Left hindlimb (tissue), 1 donor: ENCODE measurements at places on chromosomes 6 and 20.

GRCh38 chr6:128167552-128167951, 266.7 kb upstream of the THEMIS start:
- no peak for DNase-seq

DNA sequence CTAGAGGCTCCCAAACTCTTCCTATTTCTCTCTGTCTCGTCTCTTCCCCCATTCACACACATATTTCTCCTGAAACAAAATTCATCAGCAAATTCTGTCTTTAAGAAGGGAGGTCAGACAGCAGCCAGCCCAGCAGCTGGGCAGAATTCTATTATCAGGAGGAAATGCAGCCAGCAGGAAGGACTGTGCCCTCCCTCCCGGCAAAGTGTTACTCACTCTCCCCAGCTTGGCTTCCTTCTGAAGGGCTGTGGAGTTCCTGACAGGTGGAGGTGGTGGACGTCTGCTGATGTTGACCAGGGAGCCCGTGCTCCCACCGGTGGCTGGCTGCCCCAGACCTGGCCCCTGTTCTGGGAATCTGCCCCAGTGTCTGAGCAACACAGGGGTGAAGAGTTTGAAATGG, 37.3 kb downstream of the KCNB1 start:
- no peak for DNase-seq

- no peak for DNase-seq
Observed at GRCh38 chr6:142912125-142912524, 32.9 kb downstream of the HIVEP2 start.

DNA sequence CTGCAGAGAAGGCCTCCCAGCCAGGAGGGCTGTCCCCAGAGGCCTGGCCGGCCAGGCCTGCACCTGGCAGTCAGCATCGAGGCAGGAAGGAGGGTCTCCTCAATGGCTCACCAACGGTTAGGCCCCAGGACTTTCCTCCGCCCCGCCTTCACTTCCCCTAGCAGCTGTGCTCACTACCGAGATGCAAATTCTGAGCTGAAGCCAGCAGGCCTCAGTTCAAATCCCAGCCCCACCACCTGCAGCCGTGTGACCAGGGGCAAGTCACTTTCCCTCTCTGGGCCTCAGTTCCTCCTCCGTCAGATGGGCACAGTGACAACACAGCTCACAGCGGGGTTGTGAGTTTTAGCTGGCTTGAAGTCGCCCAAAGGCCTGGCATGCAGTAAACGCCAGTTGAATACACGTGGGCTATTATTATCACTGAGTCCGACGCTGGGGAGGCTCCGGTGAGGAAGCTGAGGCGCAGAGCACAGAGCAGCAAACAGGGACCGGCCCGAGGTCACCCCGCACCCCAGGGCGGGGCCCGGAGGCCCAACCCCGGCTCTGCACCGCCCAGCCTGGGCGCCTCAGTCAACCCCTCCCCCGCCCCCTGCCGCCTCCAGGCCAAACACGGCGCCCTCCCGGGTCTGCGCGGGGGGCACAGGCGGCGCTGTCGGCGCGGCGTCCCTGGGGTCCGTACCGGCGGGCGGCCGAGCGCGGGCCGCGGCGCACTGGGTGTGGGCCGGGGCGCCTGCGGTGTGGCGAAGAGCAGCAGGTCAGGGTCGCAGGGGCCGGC, 671 bp downstream of the E2F1 start:
- DNase-seq = peak; percentile 68

GRCh38 chr6:4488389-4488788, 287.8 kb upstream of the CDYL start:
- DNase-seq = no peak

GRCh38 chr6:169666441-169666840, 35.4 kb downstream of the WDR27 start:
- no peak for DNase-seq

DNA sequence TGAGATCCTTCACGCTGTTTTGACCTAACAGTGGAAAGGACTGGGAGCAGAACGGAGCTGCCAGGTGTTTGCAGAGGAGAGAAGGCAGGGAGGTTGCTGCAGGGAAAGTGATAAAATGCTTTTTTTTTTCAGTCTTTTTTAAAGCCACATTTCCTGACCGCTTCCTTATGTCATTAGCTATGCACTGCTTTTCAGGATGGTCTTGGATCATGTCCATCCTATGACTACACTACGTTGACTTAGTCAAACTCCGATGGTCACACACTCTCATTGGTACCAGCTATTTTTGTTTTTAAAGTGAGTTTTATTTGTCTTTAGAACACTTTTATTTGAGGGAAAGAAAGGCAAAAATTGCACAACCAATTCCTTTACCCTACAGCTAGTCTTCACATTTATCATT, 89.2 kb upstream of the EXOC2 start:
- no peak for DNase-seq

GRCh38 chr6:168799067-168799466, 358.1 kb downstream of the SMOC2 start:
- DNase-seq = no peak

DNA sequence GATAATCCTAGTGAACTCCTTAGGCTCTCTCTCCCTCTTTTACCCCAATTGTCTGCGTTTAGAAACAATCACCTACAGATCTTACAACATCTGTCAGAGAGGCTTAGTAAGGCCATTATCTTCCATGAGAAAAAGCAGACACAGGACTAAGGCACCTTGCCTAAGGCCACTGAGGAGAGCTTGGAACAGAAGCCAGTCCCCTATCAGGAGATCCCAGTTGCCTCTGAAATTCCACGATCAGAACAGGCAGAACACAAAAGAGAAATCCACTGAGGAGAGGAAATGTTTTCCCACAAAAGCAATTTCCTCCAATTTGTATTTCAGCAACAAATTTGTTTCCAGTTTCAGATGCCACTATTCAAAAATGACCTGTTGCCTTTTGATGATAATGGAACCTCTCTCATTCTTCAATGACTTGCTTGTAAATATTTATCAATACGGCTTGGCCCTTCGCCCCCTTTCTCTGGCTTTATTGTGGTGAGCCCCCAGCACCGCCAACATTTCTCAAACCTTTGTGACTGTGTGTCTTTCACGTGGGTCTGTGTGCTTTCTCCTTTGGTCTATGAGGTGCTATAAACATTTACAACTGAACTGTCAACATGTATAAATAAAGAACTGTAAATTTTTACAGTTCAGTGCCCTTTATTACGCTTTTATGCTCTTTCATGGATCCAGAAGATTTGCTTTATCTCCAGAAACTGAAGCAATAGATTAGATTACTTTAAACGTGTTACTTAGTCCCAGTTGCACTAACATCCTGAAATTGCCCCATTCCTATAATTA, 187.8 kb upstream of the PHACTR1 start:
- no peak for DNase-seq

GRCh38 chr20:24027229-24027628, 38.6 kb upstream of the GGTLC1 start:
- DNase-seq = peak; percentile 66

- no peak for DNase-seq
Observed at GRCh38 chr6:159829526-159829925, 29.4 kb downstream of the PNLDC1 start.

DNA sequence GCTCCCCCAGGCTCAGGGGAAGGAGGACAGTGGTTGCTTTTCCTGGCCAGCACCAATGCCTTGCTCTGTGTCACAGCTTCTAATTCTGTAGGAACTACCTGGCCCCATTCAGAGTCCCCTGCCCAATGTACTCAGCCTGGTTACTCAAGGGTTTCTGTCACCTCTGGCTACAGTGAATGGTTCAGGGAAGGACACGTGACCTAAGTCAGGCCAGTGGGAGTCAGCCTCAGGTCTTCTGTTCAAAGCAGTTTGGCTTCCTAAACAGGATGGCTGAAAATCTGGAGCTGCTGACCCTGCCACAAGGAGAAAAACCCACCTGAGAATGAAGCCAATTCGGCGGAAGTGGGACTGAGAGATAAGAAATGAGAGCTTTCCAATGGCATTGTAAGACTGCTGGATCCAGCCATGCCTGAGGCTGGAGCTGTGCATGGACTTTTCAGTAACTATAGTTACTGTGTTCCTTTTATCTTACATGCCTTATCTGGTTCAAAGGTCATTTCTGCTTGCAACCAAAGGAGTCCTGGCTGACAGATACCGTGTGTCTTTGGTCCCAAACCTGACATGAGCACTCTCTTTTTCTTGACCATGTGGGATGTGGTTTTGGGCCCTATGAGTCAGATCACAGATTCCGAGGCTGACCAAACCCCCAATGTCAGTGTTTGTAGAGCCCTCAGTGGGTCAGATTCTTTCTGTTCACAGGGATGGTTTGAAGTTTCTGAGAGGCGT, 104.3 kb downstream of the SULF2 start:
- DNase-seq = no peak

DNA sequence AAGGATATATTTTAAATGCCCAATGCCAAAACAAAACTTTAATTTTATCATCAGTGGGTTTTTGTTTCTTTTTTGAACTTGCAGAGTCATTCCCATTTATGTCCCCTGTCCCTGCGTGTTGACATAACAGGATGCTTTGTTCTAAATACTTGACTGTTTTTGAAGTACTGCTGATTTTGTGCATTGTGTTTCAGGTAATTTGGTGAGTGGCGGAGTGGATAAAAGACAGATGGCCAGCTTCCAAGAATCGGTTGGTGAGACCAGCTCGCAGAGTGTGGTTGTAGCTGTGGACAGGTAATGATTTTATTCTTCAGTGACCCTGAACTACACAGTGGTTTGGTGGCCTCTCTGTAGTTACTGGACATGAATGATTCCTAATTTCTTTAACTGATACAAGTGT, 50.5 kb upstream of the CSE1L start:
- DNase-seq = no peak

- no peak for DNase-seq
Observed at GRCh38 chr6:35018746-35019145, 122.4 kb downstream of the TCP11 start.

GRCh38 chr6:17385660-17386059, 7.7 kb upstream of the CAP2 start:
- no peak for DNase-seq

DNA sequence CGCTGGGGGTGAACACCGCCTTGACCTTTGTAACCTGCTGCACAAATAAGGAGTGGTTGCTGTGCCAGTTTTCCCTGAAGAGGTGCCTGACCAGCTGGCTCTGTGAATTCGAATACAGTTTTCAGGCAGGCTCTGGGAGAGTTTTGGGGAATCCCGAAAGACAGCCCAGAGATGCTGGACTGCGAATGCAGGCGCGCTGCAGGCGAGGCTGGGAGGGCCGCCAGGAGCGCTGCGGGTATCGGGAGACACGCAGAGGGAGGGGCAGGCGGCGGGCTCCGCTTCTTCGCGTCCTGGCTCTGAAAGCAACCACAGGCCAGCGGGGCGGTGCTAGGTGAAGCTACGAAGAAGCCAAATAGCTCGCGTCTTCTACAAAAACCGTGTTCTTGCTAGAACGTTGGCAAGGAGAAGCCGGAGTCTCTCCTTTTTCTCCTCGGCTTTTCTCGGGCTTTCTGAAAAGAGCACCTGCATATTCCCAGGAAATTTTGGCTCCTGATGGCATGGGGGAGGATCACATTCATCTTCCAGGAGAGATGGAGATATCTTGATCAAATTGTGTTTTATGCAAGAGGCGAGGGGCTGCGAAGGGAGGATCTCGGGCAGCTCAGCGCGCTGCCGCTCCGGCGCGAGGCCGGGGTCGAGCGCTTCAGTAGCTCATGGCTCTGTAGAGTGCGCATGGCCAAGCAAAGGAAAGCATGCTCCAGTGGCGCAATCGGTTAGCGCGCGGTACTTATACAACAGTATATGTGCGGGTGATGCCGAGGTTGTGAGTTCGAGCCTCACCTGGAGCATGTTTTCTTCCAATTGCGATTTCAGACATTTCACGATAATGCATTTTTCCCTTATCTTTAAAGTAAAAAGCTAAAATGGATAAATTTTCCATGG, 158.1 kb upstream of the ZNF184 start:
- DNase-seq = peak; percentile 53

- no peak for DNase-seq
Observed at GRCh38 chr6:24755279-24755678, 19.5 kb upstream of the GMNN start.

GRCh38 chr6:132179955-132180354, 221.3 kb downstream of the MOXD1 start:
- DNase-seq = no peak

DNA sequence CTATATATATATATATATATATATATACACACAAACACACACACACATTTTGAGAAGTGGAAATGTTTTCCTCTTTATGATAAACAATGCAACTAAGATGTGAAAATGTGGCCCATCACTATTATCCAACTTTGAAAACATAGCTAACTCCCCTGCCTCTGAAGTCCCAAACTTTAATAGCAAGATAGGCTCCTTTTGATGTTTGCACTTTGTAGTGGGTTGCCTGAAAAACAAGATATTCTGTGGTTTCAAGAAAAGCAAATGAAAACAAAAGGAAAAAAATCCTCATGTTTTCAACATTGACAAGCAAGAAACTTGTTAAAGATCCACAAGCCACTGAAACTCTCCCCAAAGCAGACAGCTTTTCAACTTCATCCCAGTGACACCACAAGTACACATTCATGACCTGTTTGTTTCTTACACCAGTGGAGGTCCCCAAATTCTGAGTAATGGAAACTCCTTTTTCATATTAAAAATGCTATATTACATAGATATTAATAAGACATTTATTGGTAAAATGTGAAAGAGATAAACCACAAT, 90.0 kb downstream of the IPCEF1 start:
- DNase-seq = no peak

GRCh38 chr6:43801495-43802181, 31.6 kb downstream of the VEGFA start:
- no peak for DNase-seq

- no peak for DNase-seq
Observed at GRCh38 chr6:21340573-21340972, 253.0 kb upstream of the SOX4 start.

GRCh38 chr20:47133809-47134456, 222.6 kb downstream of the ZMYND8 start:
- no peak for DNase-seq

GRCh38 chr20:23131766-23132165, 45.6 kb upstream of the CD93 start:
- peak; percentile 12 for DNase-seq

DNA sequence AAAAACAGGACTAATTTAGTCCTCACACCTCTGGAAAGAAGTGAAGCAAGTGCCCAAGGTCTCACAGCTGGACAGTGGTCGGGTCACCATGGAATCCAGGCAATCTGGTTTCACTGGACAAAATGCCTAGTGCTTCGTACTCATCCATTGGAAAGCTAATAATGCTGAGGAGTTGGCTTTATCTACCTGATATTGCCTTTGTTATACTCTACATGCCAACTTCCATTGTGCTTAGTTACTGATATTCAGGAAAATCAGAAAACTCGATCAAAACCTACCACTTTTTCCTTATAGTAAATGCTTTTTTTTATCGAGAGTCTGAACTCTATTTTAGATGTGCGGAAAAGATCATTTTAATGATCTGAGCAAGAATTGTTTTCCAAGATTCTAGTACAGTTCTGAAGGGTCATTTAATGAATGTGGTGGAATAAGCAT, 966 bp downstream of the CFAP206 start:
- DNase-seq = no peak

DNA sequence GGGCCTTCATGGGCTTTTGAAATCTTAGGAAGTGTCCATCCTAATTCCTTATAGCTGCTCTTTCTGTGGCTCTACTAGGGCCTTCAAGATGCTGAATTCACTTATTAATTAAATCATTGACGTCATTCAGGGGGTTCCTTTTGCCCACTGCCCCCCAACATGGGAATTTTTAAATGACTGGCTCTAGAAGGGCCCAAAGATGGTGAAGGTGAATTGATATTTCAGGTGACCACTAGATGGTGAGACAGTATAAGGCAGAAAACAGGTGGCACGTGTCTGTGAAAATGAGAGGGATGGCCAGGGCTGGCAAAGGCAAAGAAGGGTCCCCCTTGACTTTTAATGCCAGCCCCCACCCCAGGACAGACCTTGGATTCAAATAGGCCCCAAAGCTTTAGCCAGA, 11.8 kb downstream of the GNAS start:
- DNase-seq = no peak
